ENCODE measurements at places on chromosomes 1 and 21.

DNA sequence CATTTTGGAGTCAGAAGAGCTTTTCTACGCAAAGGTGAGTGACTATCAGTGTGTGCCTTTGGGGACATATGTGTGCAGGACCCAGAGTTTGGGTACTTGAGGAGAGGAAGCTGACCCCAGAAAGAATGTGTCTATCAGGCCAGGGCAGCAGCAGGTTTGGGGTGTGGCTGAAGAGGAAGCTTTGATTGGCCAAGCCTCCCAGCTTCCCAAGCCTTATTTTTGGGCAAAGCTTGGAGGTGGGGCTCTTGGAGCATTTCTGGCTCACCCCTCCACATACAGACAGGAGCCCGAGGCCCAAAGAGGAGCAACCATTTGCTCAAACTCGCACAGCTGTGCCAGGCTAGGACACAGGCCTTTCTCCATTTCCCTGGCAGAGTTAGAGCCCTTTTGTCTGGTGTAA is 4.7 kb downstream of the GPR3 start:
- DNase-seq, result no peak

- no peak for DNase-seq
Observed at GRCh38 chr1:2966449-2967328, 54.6 kb upstream of the ACTRT2 start.

DNA sequence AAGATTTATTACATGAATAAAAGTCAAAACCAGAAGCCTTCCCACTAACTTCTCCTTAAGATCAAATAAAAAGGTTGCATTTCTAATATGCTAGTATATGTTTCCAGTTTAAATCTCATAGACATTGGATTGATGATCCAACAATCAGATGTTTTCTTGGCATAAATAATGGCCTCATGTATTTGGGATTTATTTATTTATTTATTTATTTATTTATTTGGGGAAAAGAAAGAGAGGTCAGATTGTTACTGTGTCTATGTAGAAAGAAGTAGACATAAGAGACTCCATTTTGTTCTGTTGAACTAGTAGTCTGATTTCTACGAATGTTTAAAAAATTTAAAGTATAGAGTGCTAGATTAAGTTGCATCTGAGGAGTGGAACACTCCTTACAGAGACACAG is 422.4 kb downstream of the ADGRL2 start:
- DNase-seq, result no peak

DNA sequence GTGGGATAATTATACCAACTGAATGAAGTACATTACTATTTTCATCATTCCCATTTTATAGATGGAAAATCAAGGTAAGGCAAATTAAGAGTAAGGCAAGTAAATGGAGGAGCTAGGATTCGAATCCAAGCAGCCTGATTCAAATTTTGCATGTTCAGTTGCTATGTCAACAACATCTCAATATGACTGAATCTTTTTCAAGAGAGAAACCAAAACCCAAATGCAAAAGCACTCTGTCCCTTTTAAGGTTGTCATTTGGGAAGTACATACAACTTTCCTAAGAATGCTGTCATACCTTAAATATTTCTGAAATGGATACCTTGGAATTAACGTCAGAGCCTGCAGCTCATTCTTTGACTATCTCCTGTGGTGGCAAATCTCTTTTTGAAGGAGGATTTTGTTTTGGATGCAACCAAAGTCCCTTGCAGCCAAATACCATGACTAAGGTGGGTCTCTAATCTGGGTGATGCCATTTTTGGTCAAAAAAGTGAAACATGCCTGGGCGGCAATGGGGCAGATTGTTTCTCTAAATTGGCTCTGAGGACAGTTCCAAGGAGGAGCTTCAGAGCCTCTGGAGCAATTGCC is 25.4 kb downstream of the ADAMTS1 start:
- no peak for DNase-seq

GRCh38 chr1:66335859-66336640 is 197.9 kb upstream of the SGIP1 start:
- no peak for DNase-seq

- no peak for DNase-seq
Observed at GRCh38 chr1:177854951-177855350, 114.9 kb downstream of the SEC16B start.

GRCh38 chr1:153058826-153059784 is 1.8 kb upstream of the SPRR2A start:
- no peak for DNase-seq

DNA sequence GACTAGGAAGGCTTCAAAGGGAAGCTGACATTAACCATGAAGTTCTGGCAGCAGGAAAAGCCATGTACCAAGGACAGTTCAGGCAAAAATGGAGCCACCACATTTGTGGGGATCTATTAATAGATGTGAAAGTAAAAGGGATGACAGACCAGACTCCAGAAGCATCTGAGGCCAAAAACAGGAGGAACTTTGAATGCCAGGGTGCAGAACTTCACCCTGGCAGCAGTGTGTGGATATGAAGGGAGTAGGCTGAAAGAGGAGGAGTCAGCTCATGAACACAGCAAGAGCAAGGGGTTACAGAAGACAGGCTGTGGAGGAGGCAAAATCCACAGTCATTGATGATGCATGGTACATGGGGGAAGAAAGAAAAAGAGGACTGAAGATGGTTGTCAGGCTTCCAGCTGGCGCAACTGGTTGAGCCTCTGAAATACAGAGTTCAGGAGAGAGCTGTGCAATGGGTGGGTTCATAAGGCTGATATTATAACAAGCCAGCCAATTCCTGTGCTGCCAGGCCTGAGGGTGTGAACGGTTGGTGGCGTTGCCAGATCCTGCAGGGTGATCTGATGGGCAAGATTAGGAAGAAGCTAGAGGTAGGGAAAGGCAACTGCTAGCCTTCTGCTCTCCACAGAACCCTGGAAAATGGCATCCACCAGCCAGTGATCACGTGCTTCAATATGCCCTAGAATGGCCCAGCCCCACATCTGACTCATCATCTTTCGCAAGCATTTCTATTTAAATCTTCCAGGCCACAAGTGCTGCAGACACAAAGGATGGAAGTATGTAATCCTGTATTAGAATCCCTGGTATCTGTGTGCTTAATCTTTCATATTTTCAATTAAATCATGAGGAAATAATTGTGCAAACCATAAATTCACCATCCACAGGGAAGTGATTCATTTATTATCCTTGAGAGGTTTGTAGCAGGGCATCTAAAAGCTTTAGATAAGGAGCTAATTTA is 81.9 kb downstream of the SLC25A24 start:
- DNase-seq, result peak; percentile 22

DNA sequence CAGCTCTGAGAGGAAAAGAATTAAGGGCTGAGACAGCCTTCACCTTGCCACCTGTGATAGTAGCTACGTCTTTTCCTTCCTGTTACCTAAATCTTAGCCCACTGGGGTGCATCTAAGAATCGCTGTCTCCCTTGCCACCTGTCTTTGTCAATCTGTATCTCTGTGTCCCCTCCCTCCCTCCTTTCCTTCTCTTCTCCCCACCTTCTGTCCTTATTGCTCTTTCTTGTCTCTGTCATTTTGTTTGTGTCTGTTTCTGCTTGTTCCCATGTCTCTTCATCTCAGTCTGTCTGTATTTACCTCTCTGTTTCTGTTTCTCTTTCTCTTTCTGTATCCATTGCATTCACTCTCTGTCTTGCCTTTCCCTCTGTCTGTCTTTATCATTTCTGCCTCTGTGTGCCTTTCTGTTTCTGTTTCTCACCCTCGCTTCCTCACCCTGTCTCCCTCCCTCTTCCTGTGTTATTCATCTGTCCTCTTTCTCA is 30.2 kb downstream of the SLC22A15 start:
- DNase-seq, result no peak

GRCh38 chr1:218080863-218081262 is 204.2 kb upstream of the RRP15 start:
- DNase-seq, result no peak

- no peak for DNase-seq
Observed at GRCh38 chr1:11533790-11534787, 55.1 kb downstream of the DISP3 start.

GRCh38 chr1:26666855-26667254 is 29.0 kb upstream of the ARID1A start:
- DNase-seq, result no peak

GRCh38 chr1:94578856-94579255 is 37.3 kb upstream of the F3 start:
- no peak for DNase-seq

DNA sequence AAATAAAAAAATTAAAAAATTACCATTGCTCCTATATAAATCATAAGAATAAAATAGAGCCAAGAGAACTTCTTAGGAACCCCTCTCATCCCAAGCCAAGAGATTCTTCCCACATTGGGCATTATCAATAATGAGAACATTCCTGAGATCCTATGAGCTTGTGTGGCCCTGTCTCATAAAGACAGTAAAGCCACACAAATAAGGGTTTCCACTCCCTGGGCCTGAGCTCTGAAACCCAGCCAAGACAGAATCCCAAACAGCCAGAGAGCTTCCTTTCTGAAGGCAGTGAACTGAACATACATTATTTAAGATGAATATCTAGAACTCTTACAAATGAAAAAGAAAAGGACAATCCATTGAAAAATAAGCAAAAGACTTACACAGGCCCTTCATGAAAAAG is 68.3 kb downstream of the SLC45A1 start:
- no peak for DNase-seq

- DNase-seq, result no peak
Observed at GRCh38 chr1:84643183-84643582, 47.1 kb downstream of the SSX2IP start.

GRCh38 chr1:228778466-228778865 is 43.2 kb downstream of the RHOU start:
- DNase-seq, result no peak

- DNase-seq, result no peak
Observed at GRCh38 chr1:61869691-61870109, 127.4 kb downstream of the PATJ start.

- DNase-seq, result no peak
Observed at GRCh38 chr1:43426221-43426620, 27.5 kb downstream of the HYI start.

GRCh38 chr1:54404939-54405897 is 976 bp downstream of the SSBP3 start:
- DNase-seq, result no peak

DNA sequence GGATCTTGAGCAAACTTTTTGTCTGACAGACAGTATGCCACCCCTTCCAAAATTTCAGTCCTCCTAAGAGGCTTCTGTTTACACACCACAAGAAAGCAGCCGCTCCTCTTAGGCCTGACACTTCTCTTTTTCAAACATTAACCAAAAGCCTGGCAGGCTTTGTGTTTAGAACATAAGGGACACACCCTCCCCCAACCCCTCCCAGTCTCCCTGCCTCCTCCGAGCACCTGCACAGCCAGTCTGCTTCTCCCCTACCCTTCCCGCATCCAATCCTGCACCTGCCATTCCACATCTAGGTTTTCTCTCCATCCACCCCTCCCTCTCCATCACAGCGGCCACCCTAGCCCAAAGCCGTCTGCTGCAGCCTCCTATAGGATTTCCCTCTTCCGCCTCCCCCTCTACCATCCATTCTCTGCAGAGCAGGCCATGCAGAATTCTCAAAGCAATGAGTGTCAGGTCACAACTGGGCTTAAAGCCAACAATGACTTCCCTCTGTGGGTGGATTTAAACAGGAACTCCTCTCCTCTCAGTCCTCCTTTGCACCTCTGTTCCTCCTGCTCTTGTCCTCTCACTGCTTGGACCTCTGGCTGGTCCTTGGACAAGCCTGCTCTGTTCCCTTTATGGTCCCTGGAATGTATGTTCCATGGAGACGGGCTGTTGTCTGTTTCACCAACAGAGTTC is 478.2 kb downstream of the NPHP4 start:
- no peak for DNase-seq

GRCh38 chr1:229380536-229381160 is 37.8 kb upstream of the CCSAP start:
- DNase-seq, result no peak

DNA sequence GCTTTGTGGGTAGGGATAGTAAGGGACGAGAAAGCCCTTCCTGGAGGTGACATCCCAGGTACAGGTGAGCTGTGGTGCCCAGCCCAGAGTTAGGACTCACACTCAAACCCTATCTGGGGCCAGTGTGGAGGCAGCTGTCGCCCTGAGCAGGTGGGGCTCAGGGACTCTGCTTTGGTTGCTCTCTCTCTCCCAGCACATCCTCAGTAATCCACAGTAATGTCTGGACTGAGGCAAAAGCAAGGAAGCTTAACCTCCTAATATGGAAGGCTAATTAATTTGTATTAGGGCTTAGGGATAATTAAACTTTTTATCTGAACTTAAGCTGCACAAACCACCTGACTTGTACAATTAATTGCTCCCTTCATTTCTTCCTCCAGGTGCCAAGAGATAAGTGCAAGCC is 38.2 kb downstream of the DDX20 start:
- DNase-seq, result no peak

DNA sequence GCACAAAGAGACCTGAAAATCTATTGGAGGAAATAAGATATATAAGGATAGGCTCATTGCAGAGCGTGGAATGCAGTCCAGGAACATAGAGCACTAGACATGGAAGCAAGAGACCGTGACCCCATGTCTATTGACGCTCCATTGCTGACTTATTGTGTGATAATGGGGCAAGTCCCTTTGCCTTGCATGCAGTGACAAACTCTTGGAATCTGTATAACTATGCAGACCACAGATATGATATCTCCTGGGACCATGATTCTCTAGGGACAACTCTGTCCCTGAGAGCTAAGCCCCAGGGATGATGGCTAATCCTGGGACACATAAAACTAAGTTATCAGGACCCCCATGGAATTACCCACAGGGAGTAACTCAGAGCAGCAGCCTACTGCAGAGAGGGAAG is 73.1 kb upstream of the PRDX6 start:
- no peak for DNase-seq

GRCh38 chr1:25037174-25038074 is 107.3 kb upstream of the RUNX3 start:
- DNase-seq, result no peak

GRCh38 chr1:54774820-54775498 is 10.6 kb upstream of the PARS2 start:
- DNase-seq, result no peak

GRCh38 chr1:14817223-14818170 is 219.0 kb downstream of the KAZN start:
- DNase-seq, result no peak

DNA sequence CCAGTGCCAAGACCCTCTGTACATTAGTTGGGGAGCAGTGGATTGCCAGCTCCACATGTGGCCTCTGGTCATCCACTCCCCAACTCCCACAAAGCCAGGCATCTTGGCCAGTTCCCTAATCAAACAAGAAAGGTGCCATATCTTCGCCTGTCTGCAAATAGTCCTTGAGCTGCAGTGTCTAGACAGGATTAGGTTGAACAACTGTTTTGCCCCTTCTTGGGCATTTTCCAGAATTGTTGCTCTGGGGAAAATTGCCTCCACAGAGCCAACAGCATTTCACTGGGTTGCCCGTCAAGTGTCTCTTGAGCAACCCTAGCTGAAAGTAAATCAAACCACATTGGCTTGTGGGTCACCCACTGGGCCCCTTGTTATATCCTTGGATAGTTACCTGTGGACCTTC is 109.3 kb downstream of the GDAP2 start:
- no peak for DNase-seq

Data from amniotic stem cell (primary cell).